ENCODE measurements at places on chromosomes 6 and 20.

GRCh38 chr6:156068881-156069280 lies 613.2 kb upstream of the NOX3 start:
- no peak for DNase-seq

GRCh38 chr6:126665551-126665950 lies 325.6 kb downstream of the CENPW start:
- no peak for DNase-seq

DNA sequence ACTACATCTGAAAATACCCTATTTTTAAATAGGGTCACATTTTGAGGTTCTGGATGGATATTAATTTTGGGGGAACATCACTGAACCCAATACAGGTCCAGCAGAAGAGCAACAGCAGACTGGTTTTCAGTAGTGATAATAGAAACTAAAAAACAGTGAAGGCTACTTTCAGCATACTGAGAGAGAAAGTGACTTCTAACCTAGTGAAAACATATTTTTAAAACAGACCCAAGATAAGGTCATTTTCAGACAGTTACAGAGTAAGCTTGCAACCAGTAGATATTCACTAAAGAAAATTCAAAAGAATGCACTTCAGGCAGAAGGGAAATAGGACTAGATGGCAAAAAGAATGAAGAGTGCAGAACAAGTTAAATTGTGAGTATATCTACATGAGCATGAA lies 42.0 kb upstream of the TMEM244 start:
- no peak for DNase-seq

DNA sequence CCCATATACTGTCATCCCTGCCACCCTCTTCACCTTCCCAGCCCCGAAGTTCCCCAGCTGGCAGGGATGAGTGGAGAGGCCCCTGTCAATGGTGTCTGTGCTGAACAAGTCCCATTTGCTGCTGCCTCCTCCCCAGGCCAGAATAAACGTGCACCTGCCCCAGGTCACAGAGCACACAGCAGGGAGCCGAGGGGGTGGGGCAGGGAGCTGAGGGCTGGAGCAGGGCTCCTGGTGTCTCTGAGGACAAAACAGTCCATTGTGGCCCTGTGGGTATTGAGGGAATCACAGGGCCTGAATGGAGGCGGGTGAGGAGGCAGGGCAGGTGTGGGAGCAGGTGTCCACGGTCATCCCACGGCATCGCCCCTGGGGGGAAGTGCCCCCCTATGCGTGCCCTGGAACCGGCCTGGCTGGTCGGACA lies 55.8 kb downstream of the SNAI1 start:
- no peak for DNase-seq
